ENCODE measurements at places on chromosomes 2 and 18.

DNA sequence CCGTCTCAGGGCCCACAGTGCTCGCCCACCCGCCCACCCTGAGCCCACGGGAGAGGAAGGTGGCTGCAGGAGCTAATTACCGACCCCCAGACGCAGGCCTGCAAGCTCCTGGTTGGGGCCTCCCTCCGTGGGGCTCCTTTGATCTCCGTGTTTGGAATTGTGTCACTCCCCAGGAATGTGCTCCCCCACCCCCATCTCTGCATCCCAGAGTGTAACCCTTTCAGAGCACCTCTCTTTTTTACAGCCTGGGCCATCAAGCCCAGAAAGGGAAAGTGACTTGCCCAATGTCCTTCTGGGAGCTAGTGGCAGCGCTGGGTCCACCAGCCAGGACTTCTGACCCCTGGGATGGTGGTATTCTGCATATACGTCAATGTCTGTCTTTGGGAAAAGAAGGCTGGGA, 335.1 kb downstream of the CYRIA start:
- no peak for DNase-seq

- no peak for DNase-seq
Measured at GRCh38 chr2:167686691-167687090, 560.7 kb downstream of the STK39 start.

DNA sequence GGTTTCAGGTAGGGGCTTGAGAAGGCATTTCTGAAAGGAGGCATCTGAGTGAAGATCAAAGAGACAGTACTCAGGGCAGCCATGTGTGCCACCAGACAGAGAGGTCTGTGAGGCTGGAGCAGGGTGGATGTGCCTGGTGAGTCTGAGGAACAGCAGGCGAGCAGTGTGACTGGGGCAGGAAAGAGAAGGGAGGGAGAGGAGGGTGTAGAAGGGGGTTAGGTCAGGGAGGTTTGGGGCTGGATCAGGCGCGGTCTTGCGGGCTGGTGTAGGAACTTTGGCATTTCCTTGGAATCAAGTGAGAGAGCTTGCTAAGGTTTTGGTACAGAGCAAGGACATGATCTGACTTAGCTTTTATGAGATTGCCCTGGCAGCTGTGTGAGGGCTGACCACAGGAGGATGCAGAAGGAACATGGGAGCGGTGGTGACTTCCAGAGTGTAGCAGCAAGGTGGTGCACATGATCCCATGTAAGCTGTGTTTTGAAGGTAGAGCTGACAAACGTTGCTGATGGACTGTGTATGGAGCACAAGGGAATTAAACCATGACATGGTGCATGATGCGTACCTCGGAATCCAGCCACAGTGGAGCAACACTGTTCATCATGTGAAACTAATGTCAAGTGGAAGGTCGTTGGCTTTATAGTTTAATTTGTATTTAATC, 13.9 kb downstream of the RAB31 start:
- DNase-seq, result peak; percentile 22

DNA sequence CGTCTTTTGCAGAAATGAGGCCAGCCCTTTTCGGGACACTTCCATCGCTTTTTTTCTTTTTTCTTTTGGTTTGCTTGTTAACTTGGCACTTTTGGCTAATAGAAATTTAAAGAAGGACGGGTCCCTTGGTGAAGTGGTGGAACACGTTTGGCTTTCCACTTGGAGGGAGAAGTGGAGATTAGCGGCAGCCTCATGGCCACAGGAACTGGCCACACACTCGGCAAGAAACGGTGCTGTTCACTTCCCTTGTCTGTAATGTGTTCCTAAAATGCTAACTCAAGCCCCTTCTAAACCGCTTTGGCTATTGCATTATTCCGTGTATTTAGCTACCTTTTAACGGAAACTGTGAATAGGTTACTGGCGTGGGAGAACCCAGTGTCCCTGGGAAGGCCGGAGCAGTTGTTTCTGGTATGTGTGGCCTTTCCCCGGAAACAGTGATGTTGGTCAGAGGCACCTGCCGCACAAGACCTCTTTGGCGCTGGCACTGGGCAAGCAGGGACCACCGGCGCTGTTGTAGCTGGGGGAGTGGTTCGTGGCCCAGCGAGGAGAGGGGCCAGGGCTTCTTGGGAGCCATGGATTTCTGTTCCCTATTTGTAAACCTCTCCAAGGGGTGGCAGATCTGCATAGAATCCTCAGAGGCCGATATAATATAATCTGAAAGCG, 981 bp downstream of the RAMP1 start:
- DNase-seq, result no peak

DNA sequence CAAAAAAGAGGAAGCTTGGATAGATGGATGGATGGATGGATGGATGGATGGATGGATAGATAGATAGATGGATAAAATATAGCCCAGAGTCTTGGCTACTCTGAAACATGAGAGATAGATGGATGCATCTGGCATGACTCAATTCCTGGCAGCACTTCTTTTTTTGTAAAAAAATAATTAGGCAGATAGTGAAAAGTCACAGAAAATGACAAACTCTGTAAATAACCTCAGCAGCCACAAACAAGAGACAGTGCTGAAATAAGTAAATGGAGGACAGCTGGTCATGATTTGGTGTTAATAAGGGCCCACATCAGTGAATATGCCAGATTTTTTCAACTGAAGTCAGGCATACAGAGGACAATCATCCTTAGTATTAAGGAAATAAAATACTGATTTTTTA, 585.0 kb upstream of the GCFC2 start:
- DNase-seq, result no peak
